Fibroblast of mammary gland (primary cell): ENCODE measurements at places on chromosomes 12 and 14.
A peak's percentile ranks its signal among the peaks of the same experiment; 100 is the strongest.

- DNase-seq: peak; percentile 90
These were observed 12.6 kb downstream of the DDX55 start for GRCh38 chr12:123614531-123614930.

DNA sequence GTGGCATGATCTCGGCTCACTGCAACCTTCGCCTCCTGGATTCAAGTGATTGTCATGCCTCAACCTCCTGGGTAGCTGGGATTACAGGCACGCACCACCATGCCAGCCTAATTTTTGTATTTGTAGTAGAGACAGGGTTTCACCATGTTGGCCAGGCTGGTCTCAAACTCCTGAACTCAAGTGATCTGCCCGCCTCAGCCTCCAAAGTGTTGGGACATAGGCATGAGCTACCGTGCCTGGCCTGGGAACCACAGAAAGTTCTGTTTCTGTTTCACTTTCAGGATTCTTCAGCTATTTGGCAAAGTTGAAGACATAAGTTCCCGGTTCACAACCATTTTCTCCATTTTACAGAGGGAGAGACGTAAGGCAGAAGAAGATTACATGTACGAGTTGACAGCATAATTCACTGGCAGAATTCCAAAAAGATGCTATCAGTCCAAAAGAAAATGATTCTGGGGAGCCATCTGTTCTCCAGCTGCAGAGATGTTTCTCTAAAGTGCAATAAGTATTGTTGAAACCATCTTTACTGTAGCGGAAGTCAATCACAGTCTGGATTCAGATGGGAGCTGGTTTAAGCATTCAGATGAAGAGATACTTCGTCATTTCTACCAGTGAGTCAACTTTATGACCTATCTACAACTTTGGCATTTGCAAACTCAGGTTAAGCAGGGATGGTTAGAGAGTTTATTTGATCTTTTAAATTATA is 8.1 kb upstream of the RNF34 start:
- DNase-seq: peak; percentile 54

GRCh38 chr14:76917158-76917596 is 91.0 kb downstream of the LRRC74A start:
- DNase-seq: peak; percentile 84

DNA sequence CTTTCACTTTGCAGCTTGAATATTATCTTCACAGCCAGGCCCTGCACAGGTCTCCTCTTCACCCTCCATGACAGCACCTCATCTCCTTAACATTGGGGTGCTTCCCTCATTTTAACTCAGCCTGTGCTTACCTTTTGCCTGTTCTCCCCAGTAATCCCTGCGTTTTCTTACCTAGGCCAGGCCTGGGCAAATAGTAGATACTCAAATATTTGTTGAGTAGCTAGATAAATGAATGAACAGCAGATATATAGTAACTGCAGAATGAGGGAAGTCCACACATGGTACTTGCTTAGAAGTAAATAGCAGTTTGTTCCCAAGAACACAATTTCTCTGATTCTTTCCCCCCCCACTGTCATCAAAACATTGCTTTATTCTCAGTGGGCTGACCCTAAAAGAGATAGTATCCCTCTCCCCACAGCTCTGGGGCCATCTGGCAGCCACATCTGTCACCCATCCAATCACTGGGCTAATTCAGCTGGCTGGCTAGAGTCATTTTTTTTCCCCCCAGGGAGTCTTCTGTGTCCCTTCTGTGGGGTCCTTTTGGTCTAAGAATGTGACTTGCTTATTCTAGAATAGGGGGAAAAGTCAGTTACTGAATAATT is 43.2 kb downstream of the APPL2 start:
- no peak for DNase-seq

GRCh38 chr12:49294804-49295081 is 204 bp upstream of the PRPH start:
- no peak for DNase-seq

DNA sequence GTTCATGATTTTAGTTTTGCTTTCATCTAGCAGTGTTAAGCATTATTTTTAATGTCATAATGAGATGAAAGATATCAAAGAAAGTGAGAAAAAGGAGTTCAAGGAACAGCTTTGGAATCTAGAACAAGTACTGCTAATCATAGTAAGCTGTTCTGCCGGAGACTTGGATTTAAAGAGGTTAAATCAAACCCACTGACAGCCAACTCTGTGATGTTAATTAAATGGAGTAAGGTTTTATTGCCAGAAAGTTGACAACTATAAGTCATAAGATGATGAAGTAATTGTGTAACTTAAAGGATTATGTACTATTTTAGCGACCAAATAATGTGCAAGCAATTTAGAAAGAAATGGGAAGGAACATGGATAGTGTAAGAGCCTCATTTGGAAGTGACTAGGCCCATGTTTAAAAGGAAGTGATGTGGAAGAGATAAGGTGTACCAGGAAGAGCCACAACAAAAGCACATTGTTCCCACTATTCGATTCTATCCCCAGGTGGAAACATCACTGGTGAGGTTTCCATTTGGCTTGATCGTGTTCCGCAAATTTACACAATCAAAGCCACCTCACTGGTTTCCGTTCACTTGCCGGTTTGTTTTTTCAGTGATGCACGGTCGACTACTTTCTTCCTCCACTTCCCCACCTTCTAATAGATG is 388.5 kb downstream of the PAWR start:
- no peak for DNase-seq

- peak; percentile 88 for DNase-seq
These were observed 10.0 kb upstream of the DDX47 start for GRCh38 chr12:12803186-12803585.

GRCh38 chr14:102968306-102968705 is 45.8 kb downstream of the AMN start:
- DNase-seq: no peak

- no peak for DNase-seq
These were observed 58.1 kb upstream of the SRSF5 start for GRCh38 chr14:69708586-69709560.

GRCh38 chr12:9669534-9669933 is at the start of gene CLEC2D:
CLEC2D (plus strand) TSS chr12:9669713; CDS start chr12:9669735, 22 bp downstream.
- no peak for DNase-seq

DNA sequence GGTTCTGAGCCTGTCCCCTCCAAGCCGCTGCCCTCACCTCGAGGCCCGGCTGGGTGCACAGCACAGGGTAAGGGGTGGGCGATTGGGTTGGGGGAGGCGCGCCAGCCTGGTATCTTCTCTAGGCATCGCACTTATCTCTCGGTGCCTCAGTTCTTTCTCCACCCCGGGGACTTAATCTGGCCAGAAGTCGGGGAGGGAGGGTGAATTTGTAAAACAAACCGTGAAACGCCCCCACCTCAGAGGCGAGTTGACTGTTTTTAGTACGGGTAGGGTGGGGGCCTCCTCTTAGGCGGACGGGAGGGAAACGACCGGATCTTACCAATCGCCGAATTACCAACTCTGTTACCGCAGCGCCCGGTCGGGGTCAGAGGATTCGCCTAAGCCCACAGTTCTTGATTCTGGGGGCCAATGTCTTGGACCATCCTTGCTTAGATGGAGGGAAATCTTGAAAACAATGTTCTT is 1.4 kb upstream of the TBX3 start:
- DNase-seq: no peak

- no peak for DNase-seq
These were observed 6.8 kb upstream of the OTUB2 start for GRCh38 chr14:94019329-94019728.

DNA sequence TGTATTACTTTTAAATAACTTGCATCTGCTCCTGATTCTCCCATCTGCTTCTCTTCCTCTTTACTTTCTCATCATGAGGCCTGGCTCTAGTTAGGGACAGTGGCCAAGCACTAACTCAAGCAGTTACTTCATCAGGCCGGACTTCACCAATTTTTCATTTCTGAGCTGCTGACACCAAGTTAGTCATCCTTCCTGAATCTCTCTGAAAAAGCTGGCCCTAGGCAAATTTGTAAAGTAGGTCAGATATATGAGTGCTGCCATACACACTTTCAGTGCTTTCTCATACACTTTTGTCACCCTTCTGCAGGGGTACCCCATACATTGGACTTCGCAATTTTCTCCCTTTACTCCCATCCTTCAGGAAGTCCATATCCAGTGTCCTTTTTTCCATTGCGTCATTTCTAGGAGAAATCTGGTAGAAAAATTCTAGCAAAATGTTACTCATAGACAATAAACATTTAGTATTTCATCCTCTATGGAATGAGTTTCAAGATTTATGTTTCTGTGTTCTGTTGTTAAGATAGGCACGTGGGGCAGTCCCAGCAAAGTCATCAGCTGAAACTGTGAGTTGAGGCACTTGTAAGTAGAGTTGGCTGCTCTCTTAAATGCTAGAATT is 276.8 kb upstream of the TMPO start:
- peak; percentile 90 for DNase-seq

DNA sequence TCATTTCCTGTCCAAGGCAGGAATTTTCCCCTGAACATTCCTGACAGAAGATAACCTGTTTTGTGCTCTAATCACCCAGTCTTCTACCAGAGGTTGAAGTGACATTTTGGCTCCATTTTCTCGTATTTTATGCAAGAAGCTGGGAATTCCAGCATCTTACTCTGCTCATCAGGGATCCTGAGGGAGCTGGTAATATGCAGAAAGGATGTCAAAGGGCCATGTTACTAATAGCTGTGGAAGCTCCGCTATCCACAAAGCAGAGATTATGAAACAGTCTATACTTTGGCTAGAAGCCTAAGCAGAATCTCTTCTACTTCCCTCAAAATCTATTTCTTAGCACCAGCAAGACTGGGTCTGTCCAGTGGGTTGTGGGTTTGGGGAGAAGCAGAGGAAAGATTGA is 613.0 kb downstream of the DIO2 start:
- peak; percentile 83 for DNase-seq

- no peak for DNase-seq
These were observed 4.2 kb downstream of the RNU4-2 start for GRCh38 chr12:120287491-120287890.

DNA sequence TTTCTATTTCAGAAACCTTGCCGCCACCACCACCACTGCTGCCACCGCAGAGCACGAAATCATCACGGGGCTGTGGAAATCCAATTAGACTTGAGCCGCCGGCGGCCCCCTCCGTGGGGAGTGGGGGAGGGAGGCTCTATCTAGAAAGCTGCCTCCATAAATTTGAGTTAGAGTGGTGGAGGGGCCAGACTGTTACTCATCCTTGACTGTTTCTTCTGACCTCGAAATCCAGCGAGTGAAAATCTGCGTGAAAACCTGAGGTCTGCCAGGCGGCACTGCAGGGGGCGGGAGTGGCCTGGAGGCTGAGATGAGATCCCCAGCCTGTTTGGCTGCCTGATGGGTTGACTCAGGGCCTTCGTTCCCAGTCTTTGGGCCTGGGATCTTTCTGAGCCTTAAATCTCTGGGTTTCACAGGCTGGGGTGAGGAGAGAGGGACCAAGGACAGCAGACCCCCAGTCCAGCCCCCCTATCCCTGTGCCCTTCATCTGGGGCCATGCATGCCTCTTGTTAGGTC is 29.9 kb downstream of the TSPAN9 start:
- DNase-seq: peak; percentile 65

DNA sequence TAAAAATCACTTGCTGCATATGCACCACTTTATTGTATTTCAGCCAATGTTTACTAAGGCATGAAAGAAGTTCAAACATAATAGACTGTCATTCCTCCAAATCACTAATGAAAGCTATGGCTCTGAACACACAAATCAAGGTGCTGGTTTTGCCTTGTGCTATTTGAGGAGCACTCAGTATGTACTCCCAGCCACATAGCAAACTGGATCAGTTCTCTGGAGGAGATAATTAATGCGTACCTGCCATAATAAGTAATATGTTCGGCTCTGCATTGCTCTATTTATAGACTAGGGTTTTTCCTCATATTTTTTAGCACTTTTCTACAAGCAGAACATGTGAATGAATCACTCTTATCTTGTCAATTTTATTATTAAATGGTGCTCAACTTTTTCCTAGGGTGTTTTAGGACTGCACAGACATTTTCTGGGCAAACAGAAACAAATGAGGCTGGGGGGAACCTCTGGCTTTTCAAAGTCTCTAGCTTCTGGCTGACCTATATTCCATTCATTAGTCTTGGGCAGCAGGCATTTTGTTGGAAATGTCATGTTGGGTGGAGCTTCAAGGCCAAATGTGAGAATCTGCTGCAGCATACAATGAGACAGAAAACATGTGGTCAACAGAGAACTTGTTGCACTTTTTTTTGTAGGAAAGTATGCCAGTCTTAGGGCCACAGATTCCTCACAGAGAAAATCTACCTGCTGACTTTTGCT is 88.4 kb downstream of the GRIP1 start:
- DNase-seq: no peak

- no peak for DNase-seq
These were observed 18.2 kb downstream of the OAS2 start for GRCh38 chr12:112996501-112996900.

DNA sequence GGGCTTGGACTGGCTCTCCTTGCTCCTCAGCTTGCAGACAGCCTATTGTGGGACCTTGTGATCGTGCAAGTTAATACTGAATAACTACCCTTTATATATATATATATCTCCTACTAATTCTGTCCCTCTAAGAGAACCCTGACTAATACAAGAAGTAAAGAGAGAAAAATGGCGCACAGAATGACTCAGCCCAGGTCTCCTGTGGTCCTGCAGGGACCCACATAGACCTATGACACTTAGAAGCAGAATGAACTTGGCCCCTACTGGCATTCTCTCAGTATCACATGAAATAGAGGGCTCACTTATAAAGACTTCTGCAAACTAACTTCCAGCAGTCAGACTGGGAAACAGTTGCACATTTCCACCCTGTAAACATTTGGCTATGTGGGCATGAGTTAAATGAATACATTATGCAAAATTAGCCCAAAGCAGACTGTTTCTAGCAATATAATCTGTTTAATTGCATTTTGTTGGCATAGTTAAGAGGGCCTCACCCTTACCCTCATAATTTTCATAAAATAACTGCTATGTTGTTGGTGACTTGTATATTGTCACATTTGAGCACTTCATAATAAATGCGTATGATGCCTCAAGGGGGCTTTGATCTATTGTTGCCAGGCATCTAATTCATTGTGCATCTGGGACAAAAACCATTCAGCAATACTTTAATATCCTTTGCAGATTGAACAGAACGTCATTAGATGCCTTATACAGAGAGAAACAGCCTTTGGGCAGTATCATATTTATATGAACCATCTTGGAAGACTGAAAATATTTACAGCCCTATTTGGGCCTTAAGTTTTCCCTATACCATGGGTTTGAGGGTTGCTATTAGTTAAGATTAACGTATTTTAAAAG is 349.7 kb upstream of the DIO2 start:
- DNase-seq: no peak

GRCh38 chr14:49451938-49452337 is 134.2 kb downstream of the RPS29 start:
- no peak for DNase-seq
